ENCODE measurements at places on chromosomes 7 and 10. TPM values are rescaled to one million over a fixed set of nuclear protein-coding genes. Genes with fewer than 3 reads are reported as not detected.

Gene FAM24B
- total RNA-seq: 12.1 TPM

Gene RAPGEF5
- total RNA-seq: 0.69 TPM

Gene STRIP2
- total RNA-seq: 12.1 TPM

Gene C7orf57
- total RNA-seq: 0.10 TPM

Gene C10orf62
- total RNA-seq: not detected

Gene TWIST1
- 0.25 TPM for total RNA-seq

Gene CALHM3
- total RNA-seq: not detected

Gene GPR158
- not detected for total RNA-seq

Gene FAM25A
- not detected for total RNA-seq

Gene TRUB1
- total RNA-seq: 12.4 TPM

Gene SH2D4B
- 0.07 TPM for total RNA-seq

Gene ANKRD1
- not detected for total RNA-seq

Gene BHLHA15
- total RNA-seq: not detected

Gene OAT
- total RNA-seq: 35.4 TPM

Gene MYH16
- total RNA-seq: not detected

- peaks cover 34% of the 10 kb centered on the region for H3K27me3 ChIP-seq
- no peak overlapping the region for H3K27ac ChIP-seq
Observed at GRCh38 chr7:116487907-116488521, 11.5 kb upstream of the CAV2 start.

- H3K4me1 ChIP-seq: peaks cover 19% of the 10 kb centered on the region
- H3K36me3 ChIP-seq: peaks cover 12% of the 10 kb centered on the region
- no peaks in the 10 kb centered on the region for H3K27me3 ChIP-seq
- DNase-seq: peak; percentile 36
- H3K4me3 ChIP-seq: peak overlapping the region; percentile 86
- peak overlapping the region; percentile 99 for H3K27ac ChIP-seq
Observed at GRCh38 chr7:149791-150636, 42.4 kb upstream of the FAM20C start.

GRCh38 chr10:83965473-83965872 lies 173.8 kb upstream of the GHITM start:
- no peak overlapping the region for H3K4me3 ChIP-seq
- H3K27ac ChIP-seq: no peak overlapping the region
- no peaks in the 10 kb centered on the region for H3K36me3 ChIP-seq
- peaks cover 3% of the 10 kb centered on the region for H3K27me3 ChIP-seq
- DNase-seq: no peak

- no peak overlapping the region for H3K4me3 ChIP-seq
- no peak overlapping the region for H3K27ac ChIP-seq
- H3K36me3 ChIP-seq: no peaks in the 10 kb centered on the region
- no peak for DNase-seq
- H3K27me3 ChIP-seq: no peaks in the 10 kb centered on the region
Observed at GRCh38 chr7:137381045-137381444, 37.5 kb upstream of the PTN start.

- H3K4me3 ChIP-seq: no peak overlapping the region
- DNase-seq: no peak
- H3K27me3 ChIP-seq: no peaks in the 10 kb centered on the region
- no peaks in the 10 kb centered on the region for H3K4me1 ChIP-seq
Observed at GRCh38 chr7:30920584-30921539, 9.2 kb downstream of the AQP1 start.

- no peak for DNase-seq
- no peaks in the 10 kb centered on the region for H3K4me1 ChIP-seq
- no peaks in the 10 kb centered on the region for H3K36me3 ChIP-seq
- H3K4me3 ChIP-seq: no peak overlapping the region
Observed at GRCh38 chr7:94154858-94155257, 150.7 kb upstream of the BET1 start.

- H3K27me3 ChIP-seq: no peaks in the 10 kb centered on the region
- no peaks in the 10 kb centered on the region for H3K4me1 ChIP-seq
- no peak overlapping the region for H3K4me3 ChIP-seq
- no peak for DNase-seq
- H3K36me3 ChIP-seq: no peaks in the 10 kb centered on the region
Observed at GRCh38 chr10:116253716-116254115, 19.3 kb downstream of the GFRA1 start.

GRCh38 chr10:37752334-37752875 lies 105.0 kb downstream of the ZNF248 start:
- DNase-seq: no peak
- no peaks in the 10 kb centered on the region for H3K36me3 ChIP-seq
- H3K27ac ChIP-seq: no peak overlapping the region

- peaks cover under 1% of the 10 kb centered on the region for H3K27me3 ChIP-seq
- no peak for DNase-seq
- H3K36me3 ChIP-seq: peaks cover 12% of the 10 kb centered on the region
- H3K4me3 ChIP-seq: peak overlapping the region; percentile 79
- H3K27ac ChIP-seq: peak overlapping the region; percentile 92
Observed at GRCh38 chr7:55573234-55573900, 1.1 kb upstream of the VOPP1 start.

- no peaks in the 10 kb centered on the region for H3K27me3 ChIP-seq
- H3K4me1 ChIP-seq: peaks cover 8% of the 10 kb centered on the region
- H3K36me3 ChIP-seq: no peaks in the 10 kb centered on the region
- no peak overlapping the region for H3K4me3 ChIP-seq
- peak overlapping the region; percentile 27 for H3K27ac ChIP-seq
Observed at GRCh38 chr10:118569241-118569881, 26.1 kb downstream of the PRLHR start.

GRCh38 chr10:72379062-72379461 lies 24.3 kb upstream of the DNAJB12 start:
- peaks cover 12% of the 10 kb centered on the region for H3K4me1 ChIP-seq
- DNase-seq: no peak
- no peak overlapping the region for H3K27ac ChIP-seq
- H3K36me3 ChIP-seq: no peaks in the 10 kb centered on the region
- H3K27me3 ChIP-seq: no peaks in the 10 kb centered on the region

GRCh38 chr7:132092106-132092505 lies 484.2 kb downstream of the PLXNA4 start:
- no peak overlapping the region for H3K27ac ChIP-seq
- no peak for DNase-seq
- H3K4me3 ChIP-seq: no peak overlapping the region

- DNase-seq: peak; percentile 24
- no peak overlapping the region for H3K4me3 ChIP-seq
- H3K36me3 ChIP-seq: no peaks in the 10 kb centered on the region
- peak overlapping the region; percentile 7 for H3K27ac ChIP-seq
Observed at GRCh38 chr10:79084012-79084971, 15.5 kb downstream of the ZMIZ1 start.

DNA sequence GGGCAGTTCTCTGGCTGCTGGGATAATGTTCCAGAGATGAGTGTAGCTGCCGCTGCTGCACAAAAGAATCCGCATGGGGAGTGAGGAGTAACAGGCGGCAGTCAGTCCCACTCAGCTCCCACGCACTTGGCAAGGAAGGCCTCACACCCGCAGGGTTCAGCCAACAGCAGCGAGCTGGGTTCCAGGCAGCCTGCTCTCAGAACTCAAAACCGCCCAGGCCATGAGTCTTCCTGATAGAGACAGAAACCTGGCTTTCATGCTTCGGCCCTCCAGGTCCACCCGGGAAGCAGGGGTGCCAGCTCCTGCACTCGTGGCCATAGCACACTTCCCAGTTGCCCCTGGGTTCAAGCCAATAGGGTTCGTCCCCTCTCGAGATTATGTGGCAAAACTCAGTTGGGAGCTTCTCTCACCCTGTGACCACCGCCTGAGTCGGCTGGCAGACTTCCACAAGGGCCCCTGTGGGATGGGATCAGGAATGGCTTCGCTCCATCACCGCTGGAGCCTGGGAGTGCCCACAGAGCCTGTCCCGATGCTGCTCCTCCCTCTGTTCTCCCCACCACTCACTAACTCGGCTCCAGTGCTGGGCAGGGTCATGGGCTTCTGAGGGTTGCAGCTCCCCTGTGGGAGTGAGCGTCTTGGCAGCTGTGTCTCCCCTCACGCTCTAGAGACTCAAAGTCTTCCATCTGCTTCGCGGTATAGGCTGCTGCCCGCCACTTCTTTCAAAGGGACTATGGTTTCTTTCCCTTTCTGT lies 20.6 kb downstream of the CLRN3 start:
- H3K27ac ChIP-seq: no peak overlapping the region
- DNase-seq: no peak
- no peak overlapping the region for H3K4me3 ChIP-seq
- H3K4me1 ChIP-seq: peaks cover 4% of the 10 kb centered on the region
- no peaks in the 10 kb centered on the region for H3K36me3 ChIP-seq

GRCh38 chr10:93445978-93446720 lies 36.0 kb downstream of the MYOF start:
- no peaks in the 10 kb centered on the region for H3K36me3 ChIP-seq
- no peak overlapping the region for H3K27ac ChIP-seq
- H3K4me1 ChIP-seq: no peaks in the 10 kb centered on the region

DNA sequence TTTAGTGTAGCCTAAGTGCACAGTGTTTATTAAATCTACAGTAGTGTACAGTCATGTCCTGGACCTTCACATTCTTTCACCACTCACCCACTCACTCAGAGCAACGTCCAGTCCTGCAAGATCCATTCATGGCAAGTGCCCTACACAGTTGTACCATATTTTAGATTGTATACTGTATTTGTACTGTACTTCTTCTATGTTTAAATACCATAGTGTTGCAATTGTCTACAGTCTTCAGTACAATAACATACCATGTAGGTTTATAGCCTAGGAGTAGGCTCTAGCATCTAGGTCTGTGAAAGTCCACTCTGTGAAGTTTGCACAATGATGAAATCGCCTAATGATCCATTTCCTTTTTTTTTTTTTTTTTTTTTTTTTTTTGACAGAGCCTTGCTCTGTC lies 12.0 kb downstream of the EEPD1 start:
- H3K4me1 ChIP-seq: no peaks in the 10 kb centered on the region
- no peaks in the 10 kb centered on the region for H3K27me3 ChIP-seq
- no peak for DNase-seq
- no peak overlapping the region for H3K4me3 ChIP-seq

Measured in activated CD4-positive, alpha-beta T cell treated with anti-CD3 and anti-CD28 coated beads, Interleukin-2, amount 10 ng/mL, durations not matched to agents 7 days and 5 days (primary cell).